ENCODE measurements at places on chromosomes 6 and 20. TPM values are rescaled to one million over a fixed set of nuclear protein-coding genes. Genes with fewer than 3 reads are reported as not detected.

The AARS2 gene
- 6.2 TPM for total RNA-seq

The NHLRC1 gene
- 1.3 TPM for total RNA-seq

The EEF1A2 gene
- 146 TPM for total RNA-seq

The AKAP7 gene
- total RNA-seq, result 2.8 TPM

The BFSP1 gene
- total RNA-seq, result 4.6 TPM

The LIME1 gene
- total RNA-seq, result 8.0 TPM

The CCDC170 gene
- 0.12 TPM for total RNA-seq

The TGM2 gene
- 542 TPM for total RNA-seq

The FOXS1 gene
- total RNA-seq, result 0.32 TPM

The LAMA4 gene
- total RNA-seq, result 1.5 TPM

The SYTL3 gene
- total RNA-seq, result 1.9 TPM

The HLA-DQB2 gene
- total RNA-seq, result not detected

The COL20A1 gene
- 0.71 TPM for total RNA-seq

The ABHD16B gene
- not detected for total RNA-seq

The ADGRG6 gene
- 43.1 TPM for total RNA-seq

The CCN2 gene
- total RNA-seq, result 197 TPM

The STXBP5 gene
- 16.2 TPM for total RNA-seq

The KLHDC3 gene
- 27.9 TPM for total RNA-seq

The OPN5 gene
- not detected for total RNA-seq

The DYNLT2 gene
- total RNA-seq, result 0.67 TPM

The NTSR1 gene
- 0.10 TPM for total RNA-seq

The MEP1A gene
- not detected for total RNA-seq

The EPHA7 gene
- 0.15 TPM for total RNA-seq

The DAAM2 gene
- total RNA-seq, result 0.14 TPM

The EDN3 gene
- total RNA-seq, result 3.0 TPM
